ENCODE measurements at places on chromosomes 5 and 9.

DNA sequence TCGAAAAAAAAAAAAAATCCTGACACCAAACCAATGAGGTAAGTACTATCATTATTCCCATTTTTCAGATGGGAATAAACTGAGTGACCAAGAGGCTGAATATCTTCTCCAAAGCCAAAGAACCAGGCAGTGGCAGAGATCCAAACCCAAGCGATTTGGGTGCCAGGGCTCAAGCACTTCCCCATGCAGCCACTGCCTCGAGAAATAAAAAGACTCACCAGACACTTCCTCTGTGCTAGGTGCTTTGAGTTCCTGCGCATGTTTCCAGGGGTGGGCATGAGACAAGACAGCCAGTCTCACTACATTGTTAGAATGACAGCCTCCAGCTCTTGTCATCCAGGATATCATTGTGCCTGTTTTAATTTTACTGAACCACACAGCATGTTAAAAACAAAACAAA lies 2.3 kb upstream of the RPL26L1 start:
- no peak for DNase-seq

GRCh38 chr5:120396186-120396585 lies 67.9 kb upstream of the PRR16 start:
- DNase-seq: no peak

- no peak for DNase-seq
These were observed 58.5 kb downstream of the SGCD start for GRCh38 chr5:156385416-156385815.

- no peak for DNase-seq
These were observed 22.3 kb upstream of the TAL2 start for GRCh38 chr9:105639936-105640335.

- DNase-seq: no peak
These were observed 47.7 kb downstream of the ZNF608 start for GRCh38 chr5:124698770-124699169.

DNA sequence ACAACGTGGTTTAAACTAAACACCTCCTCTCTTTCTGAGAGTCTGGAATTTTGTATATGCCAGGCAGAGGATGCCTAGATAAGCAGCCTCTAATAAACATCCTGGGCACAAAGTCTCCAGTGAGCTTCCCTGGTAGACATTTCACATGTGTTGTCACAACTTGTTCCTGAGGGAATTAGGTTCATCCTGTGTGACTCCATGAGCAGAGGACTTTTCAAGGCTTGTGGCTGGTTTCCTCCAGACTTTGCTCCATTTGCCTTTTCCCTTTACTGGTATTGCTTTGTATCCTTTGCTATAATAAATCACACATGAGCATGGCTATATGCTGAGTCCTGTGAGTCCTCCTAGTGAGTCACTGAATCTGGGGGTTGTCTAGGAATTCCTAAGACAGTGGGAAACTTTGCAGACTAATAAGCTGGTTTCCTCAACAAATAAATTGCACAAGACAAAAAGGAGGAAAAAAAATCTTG lies 77.4 kb downstream of the NR2F1-AS1 start:
- DNase-seq: no peak

DNA sequence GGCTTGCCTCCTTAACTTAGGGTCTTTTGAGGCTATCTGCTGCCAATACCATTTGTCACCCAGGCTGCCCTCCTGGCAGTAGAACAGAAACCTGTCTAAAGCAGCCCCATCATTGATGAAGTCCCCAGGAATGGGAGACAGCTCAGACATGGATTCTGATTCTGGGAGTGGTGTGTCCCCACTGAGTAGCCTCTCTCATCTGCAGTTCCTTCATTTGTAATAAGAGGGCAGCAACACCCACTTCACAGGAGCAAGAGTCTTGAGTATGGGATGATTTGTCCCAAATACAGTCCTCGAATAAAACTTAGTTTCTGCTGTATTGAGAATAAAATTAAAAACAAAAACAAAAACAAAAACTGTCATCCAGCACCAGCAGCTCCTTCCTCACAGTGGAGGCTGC lies 167.6 kb downstream of the ASTN2 start:
- no peak for DNase-seq

DNA sequence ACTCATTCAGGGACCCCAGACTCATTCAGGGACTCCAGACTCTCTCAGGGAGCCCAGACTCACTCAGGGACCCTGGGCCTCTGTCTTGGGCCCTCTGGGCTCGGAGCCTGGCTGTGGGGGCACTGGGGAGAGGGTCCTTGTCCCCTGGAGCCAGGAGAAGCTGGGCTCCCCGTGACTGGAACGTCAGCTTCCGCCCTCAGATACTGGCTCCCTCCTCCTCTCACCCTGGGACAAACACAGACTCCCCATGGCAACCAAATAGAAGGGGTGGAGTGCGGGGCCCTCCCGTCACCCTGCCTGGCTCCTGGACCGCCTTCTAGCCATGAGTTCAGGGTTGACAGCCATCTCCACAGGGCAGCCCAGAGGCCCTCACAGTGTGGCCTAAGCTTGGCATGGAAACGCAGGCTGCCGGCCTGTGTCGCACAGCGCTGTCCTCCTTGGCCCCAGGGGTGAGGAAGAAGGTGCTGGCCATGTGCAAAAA lies 27.6 kb downstream of the ZDHHC11B start:
- DNase-seq: peak; percentile 39

GRCh38 chr5:93431250-93431649 lies 149.8 kb downstream of the NR2F1-AS1 start:
- no peak for DNase-seq

- no peak for DNase-seq
These were observed 19.6 kb downstream of the CLPTM1L start for GRCh38 chr5:1325191-1325741.
